Left renal pelvis (tissue), 4 donors: ENCODE measurements at places on chromosomes 12 and 14.

DNA sequence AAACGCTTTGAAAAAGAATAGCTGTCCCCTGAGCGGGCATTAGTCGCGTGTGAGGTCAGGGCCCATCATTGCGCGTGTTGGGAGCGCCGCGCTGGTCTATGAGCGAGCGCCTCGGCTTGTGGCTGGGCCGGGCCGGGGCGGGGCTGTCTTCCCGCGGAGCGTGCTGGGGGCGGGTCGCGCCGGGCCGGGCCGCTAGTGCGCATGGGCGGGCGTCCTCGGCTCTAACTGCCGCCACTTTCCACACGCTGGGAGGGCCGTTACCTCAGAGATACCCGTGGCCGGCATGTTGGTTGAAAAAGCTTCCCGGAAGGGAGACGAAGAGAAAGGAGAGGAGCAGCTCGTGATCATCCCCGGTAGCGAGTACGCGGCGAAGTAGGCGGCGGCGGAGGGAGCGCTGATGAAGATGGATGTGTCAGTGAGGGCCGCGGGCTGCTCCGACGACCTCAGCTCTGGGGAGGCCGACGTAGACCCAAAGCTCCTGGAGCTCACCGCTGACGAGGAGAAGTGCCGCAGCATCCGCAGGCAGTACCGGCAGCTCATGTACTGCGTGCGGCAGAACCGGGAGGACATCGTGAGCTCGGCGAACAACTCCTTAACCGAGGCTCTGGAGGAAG is at the start of gene EID3:
TSS of gene EID3 (plus strand) at position 202 of the 614 bp plus-strand sequence. CDS start at position 398, 196 bp downstream.
- DNase-seq = peak; percentile 66

GRCh38 chr12:79668113-79668512 is 22.7 kb downstream of the PAWR start:
- DNase-seq = no peak

GRCh38 chr12:12178559-12178958 is 88.3 kb downstream of the LRP6 start:
- no peak for DNase-seq

DNA sequence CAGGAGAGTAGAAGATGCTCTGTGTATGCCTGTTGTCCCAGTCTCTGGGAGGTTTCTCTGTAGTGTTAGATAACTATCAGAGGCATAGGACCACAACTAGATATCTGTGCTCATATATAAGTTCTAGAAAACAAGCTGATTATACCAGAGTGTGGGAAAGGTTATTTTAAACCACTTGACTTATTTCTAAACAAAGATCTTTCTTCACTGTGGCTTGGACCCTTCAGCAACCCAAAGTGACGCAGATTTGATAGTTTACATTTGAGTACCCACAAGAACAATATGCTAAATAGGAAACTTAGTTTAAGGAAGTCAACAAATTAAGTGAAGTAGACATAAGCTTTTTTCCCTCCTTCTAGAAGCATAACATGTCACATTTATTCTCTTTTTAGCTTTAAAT is 41.3 kb downstream of the RIC8B start:
- DNase-seq = no peak

GRCh38 chr12:55899082-55899481 is 28.6 kb downstream of the PYM1 start:
- DNase-seq = no peak

- DNase-seq = no peak
Observed at GRCh38 chr12:1947081-1947480, 28.6 kb upstream of the CACNA2D4 start.

- DNase-seq = no peak
Observed at GRCh38 chr12:57233357-57234232, 4.1 kb downstream of the SHMT2 start.

GRCh38 chr12:92107094-92107493 is 38.6 kb downstream of the BTG1 start:
- DNase-seq = no peak

DNA sequence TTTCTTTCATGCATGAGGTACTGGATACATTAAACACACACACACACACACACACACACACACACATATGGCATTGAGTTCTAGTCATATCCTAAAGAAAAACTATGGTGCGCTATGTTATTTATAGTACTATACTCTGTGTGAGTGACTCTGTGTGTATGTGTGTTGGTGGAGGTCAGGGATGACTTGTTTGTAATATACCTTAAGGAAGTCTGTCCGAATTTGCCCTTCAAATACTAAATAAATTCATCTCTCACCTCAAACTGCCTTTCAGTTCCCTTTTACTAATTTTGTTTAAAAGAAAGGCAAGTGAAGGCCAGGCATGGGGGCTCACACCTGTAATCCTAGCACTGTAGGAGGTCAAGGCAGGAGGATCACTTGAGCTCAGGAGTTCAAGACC is 2.1 kb upstream of the AKAP5 start:
- DNase-seq = no peak

- no peak for DNase-seq
Observed at GRCh38 chr14:104320611-104321086, 182.3 kb downstream of the KIF26A start.

- DNase-seq = no peak
Observed at GRCh38 chr12:89789862-89790261, 81.2 kb upstream of the ATP2B1 start.

GRCh38 chr14:99589031-99589441 is 15.0 kb downstream of the CCDC85C start:
- no peak for DNase-seq

GRCh38 chr14:25116607-25117006 is 66.7 kb upstream of the STXBP6 start:
- no peak for DNase-seq

DNA sequence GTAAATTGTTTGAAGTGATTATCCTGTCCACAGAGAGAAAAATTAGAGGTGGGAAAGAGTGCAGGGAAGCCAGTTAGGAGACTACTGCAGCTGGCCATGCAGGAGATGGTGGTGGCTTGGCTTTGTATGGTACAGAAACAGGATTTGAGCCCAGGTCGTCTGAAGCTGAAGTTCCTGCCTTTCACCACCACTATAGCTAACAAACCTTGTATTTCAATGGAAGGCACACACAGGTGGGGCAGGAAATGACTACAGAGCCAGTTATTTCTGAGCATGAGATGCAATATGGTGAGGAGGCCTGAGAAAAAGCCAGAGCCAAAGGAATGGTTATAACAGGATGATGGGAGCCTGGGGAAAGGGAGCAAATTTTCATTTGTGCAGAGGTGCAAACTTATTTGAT is 103.9 kb downstream of the BTG1 start:
- no peak for DNase-seq

DNA sequence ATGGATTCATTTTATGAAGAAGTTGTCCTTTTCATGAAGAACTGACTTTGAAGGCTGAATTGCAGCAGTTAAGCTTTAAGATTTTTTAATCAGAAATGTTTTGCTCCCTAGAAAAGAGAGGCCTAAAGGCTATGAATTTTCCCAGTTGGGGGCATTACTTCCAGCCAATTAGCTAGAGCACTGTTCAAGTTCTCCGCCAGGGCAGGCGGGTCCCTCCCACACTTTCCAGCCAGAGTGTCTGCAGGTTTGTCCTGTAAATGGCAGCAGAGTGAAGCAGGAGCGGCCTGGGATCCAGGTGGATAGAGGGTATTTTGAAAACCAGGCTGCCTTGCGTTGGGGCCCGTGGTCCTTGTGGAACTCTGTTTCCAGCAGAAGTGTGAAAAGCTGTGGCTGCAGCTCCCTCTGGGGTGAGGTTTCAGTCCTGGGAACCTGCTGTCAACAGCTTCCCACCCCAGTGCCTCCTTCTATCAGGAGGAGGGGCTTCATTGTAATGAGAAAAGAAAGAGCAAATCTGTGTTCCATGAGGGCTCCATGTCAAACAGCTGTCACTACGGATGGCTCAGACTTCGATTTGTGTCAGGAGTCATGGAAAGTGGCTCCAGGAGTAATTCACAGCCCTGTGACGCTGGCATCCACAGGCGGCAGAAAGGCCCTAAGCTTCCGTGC is 210.7 kb upstream of the TMEM132C start:
- DNase-seq = no peak

GRCh38 chr14:97354119-97354722 is 557.0 kb downstream of the VRK1 start:
- no peak for DNase-seq

DNA sequence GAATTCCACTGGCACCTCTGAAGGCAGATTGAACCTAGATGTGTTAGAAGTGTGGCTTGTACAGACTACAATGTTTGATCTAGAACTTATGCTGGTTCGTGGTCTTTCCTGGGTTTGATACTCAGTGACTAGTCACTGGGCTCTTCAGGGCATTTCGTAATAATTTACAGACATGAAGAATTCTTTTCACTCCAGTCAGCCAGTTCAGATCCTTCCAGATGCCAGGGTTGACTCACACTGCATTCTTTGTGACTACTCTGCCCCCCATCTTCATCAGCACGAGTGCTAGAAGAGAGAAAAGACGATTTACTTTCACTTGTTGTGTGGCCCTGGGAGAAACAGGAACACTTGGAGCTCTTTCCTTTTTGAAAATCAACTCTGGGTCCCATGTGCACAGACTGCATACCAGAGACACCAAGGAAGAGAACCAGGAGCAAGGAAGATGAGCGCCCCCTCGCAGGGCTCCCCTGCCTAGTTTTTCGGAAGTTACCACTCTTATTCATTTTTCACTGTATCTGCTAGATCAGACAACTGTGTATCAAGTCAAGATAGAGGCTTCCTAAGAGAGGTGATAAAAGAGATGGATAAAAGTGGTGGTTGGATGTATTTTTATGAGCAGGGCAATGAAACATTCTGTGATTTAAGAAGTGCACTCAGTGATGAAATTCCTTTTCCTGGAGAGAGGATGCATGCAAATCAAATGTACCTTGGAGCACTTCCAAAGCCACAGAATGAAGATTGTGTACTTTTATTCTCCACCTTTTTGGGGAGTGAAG is 33.5 kb upstream of the EVL start:
- DNase-seq = no peak

DNA sequence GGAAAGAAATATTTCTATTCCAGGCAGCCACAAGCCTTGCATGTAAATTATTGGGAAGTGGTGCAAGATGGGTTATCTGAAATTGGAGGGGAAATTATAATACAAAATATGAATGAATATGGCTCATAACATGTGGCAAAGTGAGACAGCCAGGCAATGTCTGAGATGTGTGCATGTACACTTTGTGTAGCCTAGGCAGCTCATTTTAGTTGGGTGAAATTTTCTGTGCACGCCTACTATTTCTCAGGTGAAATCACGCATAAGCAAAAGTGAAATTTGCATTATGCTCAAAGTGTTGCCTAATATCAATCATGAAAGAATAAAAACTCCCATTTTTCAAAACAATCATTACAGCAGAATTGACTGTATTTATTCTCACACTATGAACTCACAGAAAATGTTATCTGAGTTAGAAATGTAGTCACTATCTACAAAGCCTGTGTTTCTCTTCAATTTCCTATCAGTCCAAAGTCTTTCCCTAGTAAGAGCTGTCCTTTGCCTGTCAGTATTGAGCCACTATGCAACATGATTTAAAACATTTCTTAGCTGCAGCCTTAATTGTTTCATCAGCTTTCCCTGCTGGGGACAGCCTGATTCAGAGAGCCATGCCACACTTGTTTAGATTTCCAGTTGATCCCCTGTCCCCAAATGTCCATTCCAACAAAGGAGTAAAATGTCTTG is 80.7 kb downstream of the EPS8 start:
- no peak for DNase-seq

DNA sequence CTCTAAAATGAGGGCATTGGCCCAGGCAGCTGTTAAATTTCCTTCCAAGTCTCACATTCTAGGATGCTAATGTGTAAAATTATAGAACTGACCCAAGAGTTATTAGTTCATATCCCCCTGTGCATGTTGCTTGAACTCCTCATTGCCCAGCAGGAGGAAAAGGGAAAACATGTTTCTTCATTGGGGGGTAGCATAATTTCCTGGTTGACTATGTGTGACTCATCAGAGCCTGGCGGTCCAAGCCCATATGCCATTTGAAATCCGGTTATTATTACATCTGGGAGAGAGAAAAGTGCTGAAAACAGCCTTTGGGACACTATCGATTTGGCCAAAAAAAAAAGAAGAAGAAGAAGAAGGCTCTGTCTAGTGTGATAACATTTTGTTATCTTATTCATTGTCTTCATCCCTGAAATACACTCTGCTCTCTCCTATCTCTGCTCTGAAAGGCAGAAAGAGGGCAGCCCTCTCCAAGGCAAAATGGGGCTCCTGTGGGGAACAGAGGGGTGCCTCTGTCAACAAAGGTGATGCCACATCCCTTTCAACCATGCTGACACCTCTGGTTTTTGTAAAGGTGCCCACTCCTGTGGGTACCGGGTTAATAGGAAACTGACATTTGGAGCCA is 114.2 kb downstream of the DAD1 start:
- DNase-seq = no peak

GRCh38 chr14:20712904-20713303 is 24.3 kb downstream of the ANG start:
- no peak for DNase-seq

GRCh38 chr12:68281322-68282077 is 28.1 kb upstream of the IL22 start:
- DNase-seq = no peak

GRCh38 chr12:6452944-6453630 is 1.2 kb downstream of the TAPBPL start:
- DNase-seq = no peak

DNA sequence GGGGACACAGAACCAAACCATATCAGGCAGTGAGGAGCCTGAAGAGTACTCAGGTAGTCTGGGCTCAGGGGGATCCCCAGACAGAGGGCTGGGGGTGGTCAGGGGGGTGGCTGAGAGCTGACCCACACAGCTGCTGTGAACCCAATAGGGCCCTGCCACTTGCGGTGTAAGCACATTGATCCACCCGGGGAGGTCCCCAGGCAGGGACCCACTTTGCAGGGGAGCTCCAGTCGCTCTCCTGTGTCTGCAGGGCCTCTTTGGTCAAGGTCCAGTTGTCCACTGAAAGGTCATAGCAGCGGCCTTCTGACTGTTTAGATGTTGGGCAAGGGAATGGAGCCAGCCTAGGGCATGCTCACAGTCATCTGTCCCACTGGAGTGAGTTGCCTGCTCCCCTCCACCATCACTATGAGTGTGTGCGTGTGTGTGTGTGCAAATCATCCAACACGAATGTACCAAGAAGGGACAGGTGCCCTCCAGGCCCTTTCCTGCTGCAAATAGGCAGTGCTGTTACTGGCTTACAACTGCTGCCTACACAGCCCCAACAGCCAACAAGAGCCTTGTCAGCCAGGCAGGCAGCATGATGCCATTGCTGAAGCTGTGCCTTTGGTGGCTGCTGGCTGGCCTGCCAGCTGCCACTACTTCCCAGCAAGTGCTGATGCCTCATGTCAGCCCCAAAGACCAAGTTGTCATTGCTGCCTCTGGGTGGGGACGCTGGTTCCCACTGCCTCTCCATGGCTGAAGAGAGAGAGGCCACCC is 71.3 kb downstream of the TSPAN11 start:
- DNase-seq = no peak
